ENCODE measurements at places on chromosomes 12 and 14.
A peak's percentile ranks its signal among the peaks of the same experiment; 100 is the strongest.

GRCh38 chr12:57629897-57630471 is 3.0 kb downstream of the B4GALNT1 start:
- no peak for DNase-seq

GRCh38 chr14:62118461-62118860 is 356.2 kb downstream of the SNAPC1 start:
- no peak for DNase-seq

DNA sequence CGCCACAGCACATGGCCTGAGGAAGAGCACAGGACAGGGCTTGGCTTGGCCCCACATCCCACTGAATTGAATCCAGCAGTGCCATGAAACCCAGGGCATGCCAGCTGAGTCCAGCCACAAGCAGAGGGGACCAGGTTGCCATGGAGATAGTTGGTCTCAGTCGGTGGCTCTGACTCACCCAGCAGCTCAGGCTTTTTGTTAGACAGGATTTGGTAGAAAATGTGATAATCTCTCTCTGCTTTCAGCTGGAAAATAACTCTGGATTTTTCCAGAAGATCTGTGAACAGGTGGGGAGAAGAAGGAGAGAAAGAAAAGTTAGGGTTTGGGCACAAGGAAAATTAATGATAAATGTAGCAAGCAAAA is 4.8 kb downstream of the MYH7 start:
- no peak for DNase-seq

DNA sequence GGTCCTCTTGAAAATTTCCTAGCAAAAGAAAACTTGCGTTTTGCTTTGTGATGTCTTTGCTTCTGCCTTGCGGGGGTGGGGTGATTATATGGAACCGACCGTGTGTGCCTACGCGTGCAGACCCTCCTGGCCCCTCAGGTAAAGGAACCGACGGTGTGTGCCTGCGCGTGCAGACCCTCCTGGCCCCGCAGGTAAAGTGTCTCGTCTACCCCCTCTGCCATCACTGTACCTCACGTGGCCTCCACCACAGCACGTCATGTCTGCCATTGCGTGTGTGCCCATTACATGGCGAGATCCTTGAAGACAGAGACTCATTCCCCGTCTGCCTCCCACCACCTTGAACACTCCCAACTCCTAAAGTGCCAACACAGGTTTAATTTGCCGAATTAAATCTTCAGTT is 3.6 kb downstream of the GOLGA3 start:
- no peak for DNase-seq

DNA sequence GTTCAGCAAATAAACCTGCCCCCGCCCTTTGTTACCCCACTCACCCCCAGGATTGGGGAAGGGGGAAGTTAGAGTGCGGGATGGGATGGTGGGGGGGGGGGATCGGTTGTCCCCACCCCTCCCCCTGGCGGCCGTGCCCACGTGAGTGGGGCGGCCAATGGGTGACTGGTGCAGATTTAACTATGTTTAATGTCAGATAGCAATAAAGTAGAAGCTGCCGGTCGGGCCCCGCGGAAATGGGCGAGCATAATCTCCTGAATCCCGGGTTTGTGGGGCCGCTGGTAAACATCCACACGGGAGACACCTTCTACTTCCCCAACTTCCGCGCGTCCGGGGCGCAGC is at the start of gene HOXC12:
TSS of gene HOXC12 (plus strand) at position 210 of the 342 bp plus-strand sequence. CDS start at position 237, 27 bp downstream.
- no peak for DNase-seq

GRCh38 chr12:69502345-69503081 is 32.3 kb downstream of the FRS2 start:
- DNase-seq, result no peak

- DNase-seq, result no peak
Measured at GRCh38 chr14:54788701-54789100, 113.9 kb downstream of the GCH1 start.

- DNase-seq, result no peak
Measured at GRCh38 chr12:6369916-6370575, 5.3 kb downstream of the SCNN1A start.

DNA sequence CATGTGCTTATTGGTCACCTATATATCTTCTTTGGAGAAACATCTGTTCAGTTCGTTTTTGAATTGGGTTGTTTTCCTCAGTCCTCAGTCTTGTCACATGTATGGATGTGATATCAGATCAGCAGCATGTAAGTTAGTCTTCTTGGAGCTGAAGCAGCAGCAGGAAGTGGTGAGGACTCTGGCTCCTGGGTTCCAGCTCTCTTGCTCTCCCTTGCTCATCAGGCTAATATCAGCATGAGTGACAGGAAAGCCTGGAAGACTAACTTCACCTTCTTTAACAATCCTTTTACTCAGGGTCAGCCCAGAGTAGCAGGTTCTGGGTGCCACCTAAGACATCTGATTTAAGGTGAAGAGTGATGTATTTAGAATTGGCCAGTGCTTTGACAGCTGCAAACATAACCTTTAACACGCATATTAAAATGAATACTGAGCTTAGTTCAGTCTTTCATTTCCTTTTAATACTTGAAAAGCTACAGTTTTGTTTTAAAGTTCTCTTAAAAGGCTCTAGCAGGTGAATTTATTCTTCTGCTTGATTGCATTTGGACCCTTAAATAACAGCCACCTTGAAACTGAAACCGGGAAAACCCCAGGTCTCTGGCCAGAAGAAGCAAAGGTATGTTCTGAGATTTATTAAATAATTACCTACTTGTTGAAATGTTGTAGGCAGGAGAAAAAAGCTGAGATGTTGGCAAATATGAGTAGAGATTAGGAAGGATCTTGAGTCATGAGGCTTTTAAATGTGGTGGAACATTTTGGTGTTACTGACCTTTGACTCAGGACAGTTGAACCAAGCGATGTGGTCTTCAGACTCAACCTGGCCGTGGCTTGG is 54.3 kb downstream of the DRAM1 start:
- no peak for DNase-seq

- no peak for DNase-seq
Measured at GRCh38 chr14:70087380-70087697, 101.4 kb downstream of the SLC8A3 start.

DNA sequence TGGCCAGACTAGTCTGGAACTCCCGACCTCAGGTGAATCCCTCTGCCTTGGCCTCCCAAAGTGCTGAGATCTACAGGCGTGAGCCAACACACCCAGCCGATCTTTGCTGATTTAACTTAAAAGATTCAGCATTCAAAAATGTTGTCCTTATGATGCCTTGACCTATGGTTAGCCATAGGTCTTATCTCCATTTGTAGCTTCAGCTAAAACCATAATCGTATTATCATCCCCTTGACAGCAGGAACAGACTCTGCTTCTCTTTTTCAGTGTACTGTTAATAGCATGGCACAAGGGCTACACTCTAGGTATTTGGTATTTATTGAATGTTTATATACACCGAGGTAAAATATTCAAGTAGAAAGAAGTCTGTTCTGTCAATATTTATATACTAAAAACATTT is 15.3 kb downstream of the CCDC62 start:
- DNase-seq, result no peak

DNA sequence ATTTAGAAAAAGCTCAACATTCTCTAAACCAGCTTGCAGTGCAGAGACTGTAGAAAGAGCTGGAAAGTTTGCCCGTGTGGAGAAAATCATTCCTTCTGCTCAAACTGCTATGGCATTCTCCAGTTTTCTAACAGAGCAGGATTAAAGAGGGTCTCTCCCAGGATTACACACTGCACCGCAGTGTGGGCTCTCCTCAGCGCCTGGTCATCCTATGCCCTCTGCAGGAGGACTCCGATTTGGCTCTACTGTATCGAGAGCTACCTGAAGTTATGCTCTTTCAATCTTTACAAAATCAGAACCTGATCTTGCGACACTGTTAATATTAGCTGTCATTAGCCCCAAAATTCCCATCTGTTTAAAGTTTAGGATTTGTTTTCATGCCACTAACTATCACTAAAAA is 33.0 kb downstream of the BHLHE41 start:
- peak; percentile 53 for DNase-seq

DNA sequence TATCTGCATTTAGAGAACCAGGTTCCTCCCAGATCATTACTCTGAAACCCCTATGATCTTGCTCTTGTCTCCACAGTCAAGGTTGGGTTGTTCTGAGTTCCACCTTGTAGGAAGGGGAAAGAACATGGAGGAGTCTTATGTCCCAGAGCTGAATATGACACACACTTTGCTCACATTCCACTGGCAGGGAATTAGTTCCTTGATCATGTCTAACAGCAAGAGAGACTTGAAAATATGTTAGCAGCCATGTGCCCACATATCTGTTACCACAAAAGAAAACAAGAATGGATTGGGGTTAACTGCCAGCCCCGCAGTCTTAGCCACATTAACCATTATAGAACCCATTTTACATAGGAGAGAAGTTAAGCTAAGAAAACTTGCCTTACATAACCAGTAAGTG is 71.1 kb upstream of the MDM1 start:
- no peak for DNase-seq

- no peak for DNase-seq
Measured at GRCh38 chr12:113044516-113044915, 12.0 kb upstream of the DTX1 start.

DNA sequence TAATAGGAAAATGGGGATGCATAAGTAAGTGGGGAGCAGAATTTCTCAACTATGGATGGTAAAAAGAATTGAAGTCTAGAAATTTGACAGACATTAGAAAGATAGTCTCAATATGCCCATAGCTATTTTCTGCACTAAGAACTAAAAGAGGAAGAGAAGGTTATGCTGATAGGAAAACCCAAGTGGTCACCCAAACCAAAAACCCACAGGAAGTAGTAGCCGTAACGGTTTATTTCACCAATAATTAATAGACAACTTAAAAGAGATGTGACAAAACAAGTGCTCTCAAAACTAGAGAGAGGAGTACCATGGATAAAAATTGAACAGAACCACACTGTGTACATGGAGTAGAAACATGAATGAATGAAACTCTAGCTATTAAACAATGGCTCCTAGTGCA is 295.4 kb downstream of the FSCB start:
- no peak for DNase-seq

DNA sequence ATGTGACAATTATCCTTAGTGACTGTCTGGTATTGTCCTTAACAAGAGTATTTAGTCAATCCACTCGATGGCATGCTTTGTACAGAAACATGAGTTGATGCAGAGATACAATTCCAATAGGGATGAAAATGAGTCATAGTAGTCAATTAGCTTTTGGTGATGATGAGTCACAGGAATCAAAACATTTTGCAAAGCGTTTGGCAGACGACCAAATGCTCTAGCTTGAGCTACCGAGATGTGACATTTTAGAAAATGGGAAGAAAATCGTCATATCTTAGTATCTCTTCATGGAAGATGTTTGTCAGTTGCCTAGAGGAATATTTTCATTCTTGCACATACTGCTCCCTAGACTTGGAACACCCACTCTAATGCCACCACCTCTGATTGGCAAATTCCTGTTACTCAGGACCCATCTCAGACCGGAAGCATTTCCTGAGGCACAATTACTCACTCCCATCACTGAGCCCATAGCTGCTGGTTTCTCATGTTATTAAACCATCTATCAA is 95.0 kb downstream of the LMNTD1 start:
- no peak for DNase-seq

DNA sequence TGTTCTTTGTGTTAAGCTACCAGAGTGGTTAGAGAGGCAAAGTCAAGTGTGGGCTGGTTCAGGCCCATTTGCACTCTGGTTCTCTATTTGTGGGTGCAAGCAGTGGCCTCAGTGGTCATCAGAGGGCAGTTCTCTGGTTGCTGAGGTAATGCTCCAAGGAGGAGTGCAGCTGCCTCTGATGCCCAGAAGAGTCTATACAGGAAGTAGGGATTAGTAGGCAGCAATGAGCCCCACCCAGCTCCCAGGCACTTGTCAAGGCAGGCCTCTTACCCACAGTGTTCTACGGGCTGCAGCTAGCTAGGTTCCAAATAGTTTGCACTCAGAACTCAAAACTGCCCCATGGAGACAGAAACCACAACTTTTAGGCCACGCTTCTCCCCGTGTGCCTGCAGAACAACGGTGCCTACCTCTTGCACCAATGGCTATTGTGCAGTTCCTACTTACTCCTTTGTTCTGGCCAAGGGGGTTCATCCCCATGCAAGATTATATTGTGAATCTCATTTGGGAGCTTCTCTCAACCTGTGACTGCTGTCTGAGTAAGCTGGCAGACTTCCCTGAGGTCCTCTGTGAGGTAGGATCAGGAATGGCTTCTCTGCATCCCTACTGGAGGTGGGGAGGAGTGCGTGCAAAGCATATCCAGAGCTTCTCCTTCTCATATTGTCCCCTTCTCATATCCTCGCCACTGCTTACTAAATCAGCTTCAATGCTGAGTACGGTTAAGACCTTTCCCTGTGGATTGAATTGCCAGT is 410.3 kb upstream of the LMO3 start:
- DNase-seq, result no peak

DNA sequence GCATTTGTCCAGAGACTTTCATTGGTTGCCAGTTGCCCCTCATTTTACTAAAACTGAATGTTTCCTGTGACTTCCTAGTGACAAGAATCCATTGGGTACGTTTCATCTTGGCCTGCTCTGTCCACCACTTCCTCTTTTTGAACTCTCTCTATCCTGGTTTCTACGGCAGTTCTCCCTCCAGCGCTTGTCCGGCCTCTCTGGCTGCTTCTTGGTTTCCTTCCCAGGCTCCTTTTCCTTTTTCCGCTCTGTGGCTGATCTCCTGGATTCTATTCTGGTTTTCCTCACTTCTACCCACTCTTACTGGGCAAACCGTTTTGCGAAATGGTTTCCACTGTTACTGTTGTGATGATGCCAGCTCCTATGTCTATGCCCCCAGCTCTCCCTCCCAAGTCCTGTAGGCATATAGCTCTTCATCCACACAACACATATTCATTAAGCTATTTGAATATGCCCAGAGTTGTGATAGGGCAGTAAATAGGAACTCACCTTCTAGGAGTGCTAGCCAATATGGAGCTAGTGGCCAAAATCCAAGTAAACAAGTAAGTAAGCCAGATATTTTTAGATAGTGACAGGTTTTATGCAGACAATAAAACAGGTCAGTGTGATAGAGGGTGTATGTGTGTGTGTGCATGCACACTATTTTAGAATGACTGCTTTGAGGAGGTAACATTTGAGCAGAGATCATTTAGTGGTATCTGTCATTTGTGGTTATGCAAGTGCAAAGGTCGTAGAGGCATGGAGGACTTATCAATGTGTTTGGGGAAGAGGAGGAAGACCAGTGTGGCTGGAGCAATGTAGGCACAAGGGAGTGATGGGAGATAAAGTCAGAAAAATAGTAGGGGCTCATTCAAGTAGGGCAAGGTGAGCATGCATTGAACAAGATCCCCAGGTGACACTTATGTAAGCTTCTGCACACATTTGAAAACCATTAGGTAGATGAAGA is 27.9 kb upstream of the CTDSP2 start:
- no peak for DNase-seq

- DNase-seq, result no peak
Measured at GRCh38 chr12:58313091-58313855, 371.9 kb downstream of the ATP23 start.
